ENCODE measurements at places on chromosomes 3 and 15. TPM values are rescaled to one million over a fixed set of nuclear protein-coding genes. Genes with fewer than 3 reads are reported as not detected.

DNA sequence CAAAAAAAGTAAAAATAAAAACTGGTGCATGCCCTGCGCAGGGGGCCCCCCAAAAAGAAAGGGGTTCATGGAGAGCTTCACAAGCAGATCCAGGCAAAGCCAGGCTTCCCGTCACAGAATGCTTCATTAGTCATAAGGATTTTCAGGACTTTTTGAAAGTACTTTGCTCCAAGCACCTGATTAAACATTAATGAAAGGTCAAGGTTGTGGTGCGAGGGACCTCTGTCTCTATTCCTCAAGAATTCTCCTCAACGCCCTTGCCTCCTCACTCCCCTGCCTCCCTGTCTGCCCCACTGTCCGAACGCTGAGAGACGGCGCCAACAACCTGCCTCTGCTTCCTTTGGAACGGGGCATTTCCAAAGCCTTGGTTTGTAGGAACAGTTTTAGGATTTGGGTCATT lies 240.1 kb upstream of the IGF1R start:
- no peak for DNase-seq

DNA sequence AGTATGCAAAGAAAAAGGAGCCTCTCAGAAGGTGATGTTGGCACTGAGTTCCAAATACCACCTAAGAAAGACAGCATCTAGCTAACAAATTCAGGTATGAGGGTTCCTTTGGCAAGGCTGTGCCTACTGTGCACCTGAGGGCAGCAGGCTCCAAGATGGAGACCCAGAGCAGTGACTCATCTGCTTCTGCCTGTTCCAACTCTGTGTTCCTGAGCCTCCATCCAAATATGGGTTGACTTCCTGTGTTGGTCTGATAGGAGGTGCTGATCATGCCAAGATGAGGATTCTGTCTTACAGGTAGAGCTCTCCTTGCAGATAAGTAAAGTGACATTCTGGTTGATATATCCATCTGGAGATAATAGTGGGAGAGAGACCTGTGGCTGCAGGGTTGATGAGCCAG lies 26.0 kb downstream of the SV2B start:
- DNase-seq, result no peak

- no peak for DNase-seq
Measured at GRCh38 chr3:20319551-20319950, 133.5 kb upstream of the SGO1 start.

RPUSD2 gene
- 5.9 TPM for total RNA-seq

- DNase-seq, result peak; percentile 74
Measured at GRCh38 chr3:194757647-194758061, 72.0 kb downstream of the FAM43A start.

All from urinary bladder (tissue), 4 donors.